ENCODE measurements at places on chromosomes 4 and X.

- DNase-seq = no peak
These were observed 2.3 kb upstream of the SLC35A2 start for GRCh38 chrX:48913605-48914366.

GRCh38 chr4:70838666-70839588, 763 bp downstream of the GRSF1 start:
- peak; percentile 29 for DNase-seq

GRCh38 chrX:37817579-37817978, 29.8 kb downstream of the DYNLT3 start:
- DNase-seq = no peak

DNA sequence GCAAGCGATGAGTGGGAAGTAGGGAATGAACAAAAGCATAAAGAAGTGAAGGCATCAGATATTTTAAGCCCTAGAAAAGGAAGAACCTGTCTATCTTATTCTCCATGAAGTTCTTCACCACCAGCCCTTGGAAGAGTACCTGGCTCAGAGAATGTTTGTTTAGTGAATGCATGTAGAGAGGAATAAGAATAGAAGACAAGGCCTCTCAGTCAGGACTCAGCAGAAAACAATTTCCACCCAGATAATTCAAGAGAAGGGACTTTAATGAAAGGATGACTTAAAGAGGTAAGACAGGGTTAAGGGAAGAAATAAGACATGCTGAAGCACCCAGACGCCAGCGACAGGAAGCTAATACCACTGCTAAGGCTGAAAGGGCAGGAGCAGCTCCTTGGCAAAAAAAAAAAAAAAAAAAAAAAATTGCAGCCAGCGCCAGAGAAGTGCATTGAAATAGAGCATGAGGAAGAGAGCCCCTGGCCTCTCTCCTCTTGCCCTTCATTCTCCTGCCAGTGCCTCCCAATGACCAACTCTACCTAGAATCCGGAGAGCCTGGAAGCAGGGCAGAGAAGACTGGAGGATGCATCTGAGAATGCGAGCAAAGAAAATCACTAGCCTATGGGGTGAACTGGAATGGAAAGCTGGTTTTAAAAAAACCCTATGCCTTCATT, 47.2 kb upstream of the RASGEF1B start:
- no peak for DNase-seq

DNA sequence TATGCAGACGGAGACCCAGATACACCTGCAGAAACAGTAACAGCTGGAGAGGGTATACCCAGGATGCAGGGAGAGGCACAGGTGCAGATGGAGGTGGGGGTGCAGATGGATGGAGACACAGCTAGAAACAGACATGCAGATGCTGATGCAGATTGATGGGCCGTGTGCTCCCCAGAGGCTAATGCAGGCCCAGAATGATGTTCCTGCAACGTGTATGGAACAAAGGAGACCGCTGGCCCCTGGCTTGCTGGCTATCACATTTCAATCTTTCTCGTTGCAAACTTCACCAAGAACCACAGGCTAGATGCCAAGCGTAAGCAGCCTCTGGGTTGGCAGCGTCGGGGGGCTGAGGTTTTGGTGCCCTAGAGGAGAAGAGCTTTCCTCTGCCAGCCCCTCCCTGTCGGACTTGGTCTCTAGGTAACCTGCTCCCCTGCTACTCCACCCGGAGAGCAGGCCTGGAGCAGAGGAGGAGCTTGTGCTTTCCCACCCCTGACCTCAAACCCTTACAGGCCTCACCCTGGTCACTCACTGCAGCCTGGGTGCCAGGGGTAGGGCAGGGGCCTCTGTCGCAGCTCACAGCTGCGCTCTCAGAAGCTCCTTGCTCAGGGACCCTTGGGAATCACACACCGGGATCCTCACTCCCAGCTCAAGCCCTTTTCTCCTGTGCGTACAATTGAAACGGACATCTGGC, 69.0 kb upstream of the PSAPL1 start:
- DNase-seq = no peak

DNA sequence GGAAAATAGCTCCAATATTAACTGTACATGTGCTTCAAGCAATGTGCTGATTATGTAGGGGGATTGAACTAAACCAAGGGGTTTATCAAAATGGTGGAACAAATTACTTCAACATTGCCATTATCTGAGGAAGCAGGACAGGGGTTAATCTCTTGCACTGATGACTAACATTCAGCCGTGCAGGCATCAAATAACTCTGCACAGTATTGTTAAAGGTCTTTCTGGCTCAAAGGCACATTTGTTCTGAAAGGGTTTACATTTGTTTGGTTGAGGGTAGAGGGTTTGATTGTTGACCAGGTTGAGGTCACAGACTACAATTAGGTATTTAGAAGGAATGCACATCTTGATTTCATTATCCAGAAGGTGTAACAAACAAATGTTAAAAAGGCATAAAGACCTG, 32.2 kb upstream of the CCSER1 start:
- DNase-seq = no peak

DNA sequence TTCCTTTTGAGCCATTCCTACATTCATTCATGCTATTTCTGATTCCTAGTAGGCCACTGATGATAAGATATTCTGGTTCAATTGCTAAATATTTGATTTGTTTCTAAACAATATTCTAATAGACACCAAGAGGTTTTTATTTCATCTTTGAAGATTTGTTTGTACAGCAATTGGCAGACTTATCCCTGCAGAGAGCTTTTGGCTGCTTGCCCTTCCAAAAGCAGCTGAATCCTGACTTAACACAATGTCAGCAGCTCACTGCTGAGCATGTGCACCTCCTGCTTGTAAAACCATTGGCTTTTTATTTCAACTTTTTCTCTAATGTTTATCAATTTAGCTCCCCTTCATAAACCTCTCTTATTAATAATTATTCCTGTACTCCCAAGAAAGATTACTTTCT, 45.3 kb downstream of the MMRN1 start:
- no peak for DNase-seq

DNA sequence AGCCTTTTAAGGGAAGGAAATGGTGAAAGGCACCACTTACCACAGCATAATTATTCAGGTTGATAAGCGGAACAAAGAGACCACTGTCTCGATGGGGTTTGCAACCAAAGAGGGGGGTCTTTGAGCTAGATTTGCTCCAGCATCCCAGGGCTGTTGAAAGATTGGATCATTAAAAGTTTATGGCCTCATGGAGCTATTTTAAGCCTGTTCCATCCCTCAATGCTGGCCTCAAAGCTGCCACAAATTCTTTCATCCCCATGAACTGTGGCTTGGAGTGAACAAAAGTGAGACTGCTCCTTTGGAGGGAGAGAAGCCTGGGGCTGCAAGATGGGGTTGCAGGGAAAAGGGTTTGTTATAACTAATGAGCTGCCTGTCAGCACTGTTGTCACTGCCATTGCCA, 209.8 kb downstream of the RTL9 start:
- no peak for DNase-seq

GRCh38 chr4:174496631-174497432, 25.5 kb downstream of the HPGD start:
- no peak for DNase-seq

GRCh38 chr4:98794565-98795205, 134.2 kb downstream of the EIF4E start:
- no peak for DNase-seq

- no peak for DNase-seq
These were observed 17.8 kb upstream of the ZNF827 start for GRCh38 chr4:145956288-145956890.

DNA sequence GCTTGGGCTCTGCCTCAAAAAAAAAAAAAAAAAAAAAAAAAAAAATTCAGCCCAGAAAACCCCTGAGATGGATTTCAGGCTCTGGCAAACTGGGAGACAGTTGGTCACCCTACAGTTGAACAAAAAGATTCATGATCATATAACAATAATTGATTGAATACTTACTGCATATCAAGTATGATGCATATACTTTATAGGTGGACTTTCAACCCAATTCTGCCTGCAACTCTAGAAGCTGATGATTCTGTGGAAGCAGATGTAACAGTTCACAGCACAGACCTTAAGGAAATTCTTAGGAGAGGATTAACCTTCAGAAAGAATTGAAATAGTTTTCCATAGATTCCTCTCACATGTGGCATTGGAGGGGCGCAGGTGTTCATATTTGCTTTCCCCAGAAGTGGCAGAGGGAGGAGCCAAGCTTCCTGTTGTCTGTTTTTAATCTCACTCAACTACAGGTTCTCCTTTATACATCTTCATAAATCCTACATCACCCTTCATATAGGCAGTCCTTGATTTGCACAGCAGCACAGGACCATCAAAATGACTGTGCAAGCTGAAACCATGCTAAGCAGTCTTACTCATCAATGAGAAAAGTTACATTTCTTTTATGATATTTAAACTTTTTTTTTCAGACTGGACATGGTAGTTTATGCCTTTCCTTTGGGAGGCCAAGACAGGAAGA, 149.4 kb upstream of the KLF3 start:
- no peak for DNase-seq

- DNase-seq = peak; percentile 99
These were observed 17.0 kb downstream of the PDGFC start for GRCh38 chr4:156954587-156954986.

GRCh38 chr4:47084795-47085194, 53.4 kb downstream of the GABRB1 start:
- DNase-seq = no peak

- DNase-seq = no peak
These were observed 837.4 kb downstream of the TRIML1 start for GRCh38 chr4:188976644-188977115.

DNA sequence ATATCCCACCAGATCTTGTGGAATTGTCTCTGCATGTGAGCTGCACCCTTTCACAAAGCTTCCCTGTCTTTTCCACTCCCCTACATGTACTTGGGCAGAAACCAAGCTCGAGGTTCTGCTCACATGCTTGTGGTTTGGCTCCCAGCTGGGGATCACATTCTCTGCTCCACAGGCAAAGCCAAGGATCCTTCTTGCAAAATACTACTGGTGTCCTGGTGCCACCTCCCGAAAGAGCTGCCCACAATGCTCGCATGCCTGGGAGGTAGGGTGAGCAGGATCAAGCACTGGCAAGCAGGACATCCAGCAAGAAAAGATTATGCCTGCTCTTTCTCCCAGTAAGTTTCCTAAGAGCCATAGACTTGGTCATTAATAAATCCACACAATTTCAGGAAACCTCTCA, 45.1 kb upstream of the PPARGC1A start:
- DNase-seq = no peak

DNA sequence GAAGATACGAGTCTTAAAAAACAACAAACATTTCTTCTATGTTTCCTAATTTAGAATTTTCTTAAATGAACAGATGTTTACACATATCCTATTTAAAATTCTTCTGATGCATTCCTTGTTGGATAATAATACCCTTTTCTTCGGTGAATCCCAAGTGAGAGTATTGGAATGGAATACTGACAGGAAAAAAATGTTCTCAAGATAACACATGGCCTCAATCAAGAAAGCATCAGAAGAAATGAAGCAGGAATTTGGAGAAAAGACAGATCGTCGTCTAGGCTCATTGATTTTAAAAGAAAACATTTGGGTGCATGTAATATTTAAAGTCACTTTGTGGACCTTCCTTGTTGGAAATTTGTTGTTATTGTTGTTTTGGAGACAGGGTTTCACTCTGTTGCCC, 196.9 kb upstream of the ANK2 start:
- no peak for DNase-seq

DNA sequence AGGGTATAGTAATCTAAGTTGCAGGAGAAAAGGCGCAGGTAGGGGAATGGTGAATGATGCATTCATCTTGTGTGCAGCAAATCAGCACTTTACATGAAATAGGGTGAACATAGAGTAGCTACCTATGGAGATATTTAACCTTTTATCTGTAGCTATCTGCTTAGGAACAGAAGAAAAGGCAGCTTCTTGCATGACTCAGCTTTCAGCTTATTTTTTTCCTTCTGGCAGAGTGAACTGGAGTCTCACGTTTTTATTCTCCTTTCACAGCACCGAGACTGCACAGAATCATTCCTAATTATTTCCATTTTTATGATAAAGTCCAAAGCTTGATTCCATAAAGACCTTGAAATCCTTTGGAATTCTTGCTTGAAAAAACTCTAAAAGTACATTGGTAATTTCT, 4.8 kb upstream of the SCOC start:
- DNase-seq = no peak

DNA sequence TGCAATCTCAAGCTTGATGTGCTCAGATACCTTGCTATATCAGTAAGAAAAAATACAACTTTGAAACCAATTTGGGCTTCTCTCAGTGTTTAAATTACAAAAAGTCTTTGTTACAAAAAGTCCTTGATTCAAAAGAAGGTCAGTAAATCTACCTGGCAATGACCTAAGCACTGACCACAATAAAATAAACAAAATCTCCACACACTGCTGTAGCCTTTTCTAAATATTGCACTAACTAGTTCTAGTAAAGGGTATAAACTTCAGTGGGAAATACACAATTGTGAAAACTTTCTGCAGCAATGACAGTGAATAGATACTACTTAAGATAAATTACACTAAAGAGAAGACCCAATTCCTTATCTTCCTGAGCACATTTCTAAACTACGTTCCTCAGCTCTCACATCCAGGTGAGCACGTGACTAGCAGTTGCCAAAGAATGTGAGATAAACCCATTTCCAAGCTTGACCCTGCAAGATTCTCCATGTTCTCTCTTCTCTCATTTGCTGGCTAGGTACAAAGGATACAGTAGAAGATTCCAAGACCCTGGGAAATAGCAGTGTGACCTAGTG, 81.4 kb upstream of the GPR34 start:
- DNase-seq = no peak

All from bone marrow (tissue), 2 donors.